ENCODE measurements at places on chromosomes 5 and 9.

DNA sequence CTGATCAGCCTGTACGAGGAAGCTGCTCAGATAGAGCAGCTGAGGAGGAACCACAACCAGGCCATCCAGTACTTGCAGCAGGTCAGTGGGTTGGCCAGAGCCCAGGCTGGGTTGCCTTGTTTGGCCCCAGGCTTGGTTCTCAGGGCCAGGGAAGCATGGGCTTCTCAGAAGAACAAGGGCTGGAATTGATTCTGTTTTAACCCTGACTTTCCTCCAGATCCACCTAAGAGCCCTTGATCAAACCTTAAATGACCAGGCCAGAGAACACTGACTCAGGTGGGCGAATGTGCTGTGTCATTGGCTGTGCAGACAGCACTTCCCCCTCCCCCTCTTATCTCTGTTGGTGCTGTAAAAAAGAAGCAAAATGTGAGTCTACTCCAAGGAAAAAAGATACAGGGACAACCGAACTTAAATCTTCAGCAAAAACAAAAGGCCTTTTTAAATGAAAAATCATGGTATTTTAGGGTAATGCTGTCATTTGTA, 28.1 kb downstream of the TTC23L start:
- no peak for DNase-seq

- no peak for DNase-seq
Measured at GRCh38 chr9:94031946-94032345, 52.3 kb upstream of the PTPDC1 start.

- DNase-seq: no peak
Measured at GRCh38 chr9:2469681-2470221, 151.8 kb upstream of the VLDLR start.

DNA sequence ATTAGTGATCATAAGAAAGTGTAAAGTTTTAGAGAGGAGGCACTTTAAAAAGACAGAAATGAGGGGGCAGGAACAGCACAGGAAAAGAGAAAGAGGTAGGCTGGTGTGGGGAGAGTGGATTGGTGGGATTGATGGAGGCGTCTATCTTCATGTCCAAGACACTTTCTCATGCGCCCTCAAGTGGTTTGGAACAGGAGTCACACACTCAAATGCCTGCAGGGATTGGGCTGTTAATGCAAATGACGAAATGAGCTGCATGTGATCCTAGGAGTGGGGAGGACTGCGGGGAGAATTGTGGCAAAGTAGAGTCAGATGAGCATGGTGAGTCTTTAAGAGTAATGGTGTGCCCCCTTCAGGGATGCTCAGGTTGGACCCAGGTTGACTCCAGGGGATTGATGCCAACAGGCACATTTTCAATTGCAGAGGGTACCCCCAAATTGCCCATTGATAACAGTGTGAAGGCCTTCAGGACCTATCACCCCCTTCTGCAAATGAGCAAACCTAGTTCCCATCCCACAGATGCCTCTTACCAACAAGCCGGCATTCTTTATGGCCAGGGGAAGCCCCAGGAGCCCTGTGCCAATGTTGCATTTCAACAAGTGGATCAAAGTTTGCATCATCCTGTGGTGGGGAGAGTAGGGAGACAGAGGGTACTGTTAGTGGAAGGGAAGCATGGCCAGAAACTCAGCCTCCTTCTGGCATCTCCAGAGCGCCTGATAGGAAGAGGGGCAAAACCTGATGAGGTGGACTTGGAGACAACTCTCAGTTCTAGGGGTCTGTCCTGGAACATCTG, 5.3 kb downstream of the SLC36A3 start:
- DNase-seq: no peak

- peak; percentile 75 for DNase-seq
Measured at GRCh38 chr5:132751444-132751843, 4.2 kb downstream of the CCNI2 start.

- no peak for DNase-seq
Measured at GRCh38 chr5:61933787-61934626, 372.0 kb upstream of the KIF2A start.

GRCh38 chr9:82996941-82997340, 66.0 kb downstream of the RASEF start:
- no peak for DNase-seq

DNA sequence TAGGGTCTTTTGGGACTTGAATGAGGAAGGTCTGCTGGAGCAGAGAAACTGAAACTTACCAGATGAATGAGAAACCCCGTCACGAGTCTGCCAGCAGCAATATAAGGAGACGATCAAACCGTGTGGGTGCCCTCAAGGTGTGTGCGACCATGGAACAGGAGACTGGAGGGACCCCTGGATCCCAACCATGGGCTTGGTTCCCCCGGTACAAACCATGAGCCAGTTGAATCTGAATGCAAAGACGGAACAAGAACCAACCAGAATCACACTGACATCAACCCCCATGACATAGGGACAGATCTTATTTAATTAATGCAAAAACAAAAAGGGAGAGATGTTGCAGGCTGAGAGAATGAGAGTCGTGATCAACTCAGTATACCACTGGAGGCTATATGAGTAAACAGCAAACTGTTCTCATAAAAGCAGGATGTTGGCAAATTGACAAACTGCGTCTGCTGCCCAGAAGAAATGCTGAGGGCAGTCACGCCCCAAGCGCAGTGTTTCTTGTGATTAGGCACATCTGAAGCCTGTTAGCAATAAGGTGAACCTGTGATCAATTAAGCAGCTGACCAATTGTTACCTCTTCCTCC, 475.5 kb upstream of the ACO1 start:
- no peak for DNase-seq

GRCh38 chr9:120654272-120654671, 60.0 kb downstream of the MEGF9 start:
- no peak for DNase-seq

- no peak for DNase-seq
Measured at GRCh38 chr5:165014439-165014838, 1509.0 kb downstream of the MAT2B start.

- no peak for DNase-seq
Measured at GRCh38 chr9:128908372-128908771, 12.4 kb upstream of the PHYHD1 start.

DNA sequence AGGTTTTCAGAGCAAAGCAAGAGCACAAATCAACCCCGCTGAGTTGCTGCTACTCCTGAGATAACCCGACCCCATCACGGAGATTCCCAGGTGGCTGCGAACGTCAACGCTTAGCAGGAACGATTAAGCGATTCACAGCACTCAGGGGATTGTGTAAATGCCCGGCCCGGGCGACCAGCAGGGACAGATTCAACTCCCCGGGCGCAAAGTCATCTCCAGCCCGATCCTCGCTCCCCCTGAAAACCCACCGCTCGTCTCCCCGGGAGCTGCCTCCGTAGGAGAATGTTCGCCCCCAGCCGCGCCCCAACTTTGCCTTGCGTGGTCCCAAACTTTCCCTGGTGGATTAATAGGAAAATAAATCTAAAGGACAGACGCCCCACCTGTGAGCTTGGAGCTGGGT, 685 bp downstream of the SLC24A2 start:
- no peak for DNase-seq

GRCh38 chr9:68775003-68775730, 70.1 kb downstream of the PIP5K1B start:
- no peak for DNase-seq

DNA sequence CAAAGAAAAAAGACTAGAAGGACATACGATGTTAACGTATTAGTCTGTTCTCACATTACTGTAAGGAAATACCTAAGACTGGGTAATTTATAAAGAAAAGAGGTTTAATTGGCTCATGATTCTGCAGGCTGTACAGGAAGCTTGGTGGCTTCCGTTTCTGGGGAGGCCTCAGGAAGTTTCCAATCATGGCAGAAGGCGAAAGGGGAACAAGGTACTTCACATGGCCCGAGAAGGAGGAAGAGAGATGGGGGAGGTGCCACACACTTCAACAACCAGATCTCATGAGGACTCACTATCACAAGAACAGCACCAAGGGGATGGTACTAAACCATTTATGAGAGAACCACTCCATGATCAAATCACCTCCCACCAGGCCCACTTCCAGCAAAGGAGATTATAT, 110.1 kb downstream of the CARTPT start:
- no peak for DNase-seq

- DNase-seq: no peak
Measured at GRCh38 chr5:159969966-159970365, 39.0 kb upstream of the TTC1 start.

DNA sequence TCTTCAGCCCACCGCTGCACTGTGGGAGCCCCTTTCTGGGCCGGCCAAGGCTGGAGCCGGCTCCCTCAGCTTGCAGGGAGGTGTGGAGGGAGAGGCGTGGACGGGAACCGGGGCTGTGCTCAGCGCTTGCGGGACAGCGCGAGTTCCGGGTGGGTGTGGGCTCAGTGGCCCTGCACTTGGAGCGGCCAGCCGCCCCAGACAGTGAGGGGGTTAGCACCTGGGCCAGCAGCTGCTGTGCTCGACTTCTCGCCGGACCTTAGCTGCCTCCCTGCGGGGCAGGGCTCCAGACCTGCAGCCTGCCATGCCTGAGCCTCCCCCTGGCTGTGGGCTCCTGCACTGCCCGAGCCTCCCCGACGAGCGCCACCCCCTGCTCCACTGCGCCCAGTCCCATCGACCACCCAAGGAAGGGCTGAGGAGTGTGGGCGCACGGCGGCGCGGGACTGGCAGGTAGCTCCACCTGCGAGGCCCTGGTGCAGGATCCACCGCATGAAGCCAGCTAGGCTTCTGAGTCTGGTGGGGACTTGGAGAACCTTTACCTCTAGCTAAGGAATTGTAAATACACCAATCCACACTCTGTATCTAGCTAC, 92.9 kb upstream of the MAST4 start:
- no peak for DNase-seq

- DNase-seq: no peak
Measured at GRCh38 chr9:4780651-4781050, 12.1 kb upstream of the RCL1 start.

GRCh38 chr9:116817762-116818161, 130.7 kb downstream of the TRIM32 start:
- DNase-seq: no peak

DNA sequence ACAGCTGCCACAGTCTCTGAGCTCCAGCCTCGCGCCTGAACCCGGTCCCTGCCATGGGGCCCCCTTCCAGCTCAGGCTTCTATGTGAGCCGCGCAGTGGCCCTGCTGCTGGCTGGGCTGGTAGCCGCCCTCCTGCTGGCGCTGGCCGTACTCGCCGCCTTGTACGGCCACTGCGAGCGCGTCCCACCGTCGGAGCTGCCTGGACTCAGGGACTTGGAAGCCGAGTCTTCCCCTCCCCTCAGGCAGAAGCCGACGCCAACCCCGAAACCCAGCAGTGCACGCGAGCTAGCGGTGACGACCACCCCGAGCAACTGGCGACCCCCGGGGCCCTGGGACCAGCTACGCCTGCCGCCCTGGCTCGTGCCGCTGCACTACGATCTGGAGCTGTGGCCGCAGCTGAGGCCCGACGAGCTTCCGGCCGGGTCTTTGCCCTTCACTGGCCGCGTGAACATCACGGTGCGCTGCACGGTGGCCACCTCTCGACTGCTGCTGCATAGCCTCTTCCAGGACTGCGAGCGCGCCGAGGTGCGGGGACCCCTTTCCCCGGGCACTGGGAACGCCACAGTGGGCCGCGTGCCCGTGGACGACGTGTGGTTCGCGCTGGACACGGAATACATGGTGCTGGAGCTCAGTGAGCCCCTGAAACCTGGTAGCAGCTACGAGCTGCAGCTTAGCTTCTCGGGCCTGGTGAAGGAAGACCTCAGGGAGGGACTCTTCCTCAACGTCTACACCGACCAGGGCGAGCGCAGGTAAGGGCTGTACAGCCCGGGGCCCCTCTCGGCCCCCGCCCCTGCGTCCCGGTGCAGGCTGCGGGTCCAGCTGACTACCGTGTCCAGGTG, 509 bp downstream of the LVRN start:
- no peak for DNase-seq

GRCh38 chr5:126376443-126376842, 46.8 kb upstream of the GRAMD2B start:
- no peak for DNase-seq

GRCh38 chr9:110173322-110173642, 34.7 kb downstream of the C9orf152 start:
- no peak for DNase-seq

GRCh38 chr5:180021900-180022299, 49.7 kb downstream of the RNF130 start:
- DNase-seq: no peak

- no peak for DNase-seq
Measured at GRCh38 chr5:163612358-163613149, 107.1 kb downstream of the MAT2B start.

DNA sequence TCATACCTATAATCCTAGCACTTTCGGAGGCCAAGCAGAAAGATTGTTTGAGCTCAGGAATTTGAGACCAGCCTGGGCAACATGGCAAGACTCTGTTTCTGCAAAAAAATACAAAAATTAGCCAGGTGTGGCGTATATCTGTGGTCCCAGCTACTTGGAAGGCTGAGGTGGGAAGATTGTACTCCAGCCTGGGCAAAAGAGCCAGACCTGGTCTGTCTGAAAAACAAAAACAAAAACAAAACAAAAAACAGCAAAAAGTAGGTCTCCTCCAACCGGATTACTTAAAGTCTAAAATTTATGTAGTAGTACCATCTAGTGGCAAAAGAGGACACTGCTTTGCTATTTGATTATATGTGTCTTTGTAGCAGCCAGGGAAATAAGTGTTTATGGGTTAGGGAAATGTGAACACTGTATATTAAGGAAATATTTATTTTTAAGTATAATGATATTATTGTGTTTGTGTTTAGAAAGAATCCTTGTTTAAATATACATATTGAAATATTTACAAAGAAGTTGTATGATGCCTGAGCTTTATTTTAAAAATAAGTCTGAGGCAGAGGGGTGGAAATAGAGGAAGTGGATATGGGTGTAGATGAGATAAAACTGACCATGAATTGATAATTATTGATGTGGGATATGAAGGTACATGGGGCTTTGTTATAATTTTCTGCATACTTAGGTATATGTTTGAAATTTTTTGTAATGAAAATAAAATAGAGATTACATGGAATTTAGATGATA, 20.0 kb downstream of the APC start:
- no peak for DNase-seq

Data from activated effector memory CD4-positive, alpha-beta T cell treated with anti-CD3 and anti-CD28 coated beads, Interleukin-2, amount 50 U/mL, for 16 hours (primary cell).